Activated CD8-positive, alpha-beta memory T cell treated with anti-CD3 and anti-CD28 coated beads for 24 hours (primary cell): ENCODE measurements at places on chromosomes 11 and 22.

- DNase-seq: no peak
Observed at GRCh38 chr11:47863898-47864430, 15.8 kb upstream of the NUP160 start.

DNA sequence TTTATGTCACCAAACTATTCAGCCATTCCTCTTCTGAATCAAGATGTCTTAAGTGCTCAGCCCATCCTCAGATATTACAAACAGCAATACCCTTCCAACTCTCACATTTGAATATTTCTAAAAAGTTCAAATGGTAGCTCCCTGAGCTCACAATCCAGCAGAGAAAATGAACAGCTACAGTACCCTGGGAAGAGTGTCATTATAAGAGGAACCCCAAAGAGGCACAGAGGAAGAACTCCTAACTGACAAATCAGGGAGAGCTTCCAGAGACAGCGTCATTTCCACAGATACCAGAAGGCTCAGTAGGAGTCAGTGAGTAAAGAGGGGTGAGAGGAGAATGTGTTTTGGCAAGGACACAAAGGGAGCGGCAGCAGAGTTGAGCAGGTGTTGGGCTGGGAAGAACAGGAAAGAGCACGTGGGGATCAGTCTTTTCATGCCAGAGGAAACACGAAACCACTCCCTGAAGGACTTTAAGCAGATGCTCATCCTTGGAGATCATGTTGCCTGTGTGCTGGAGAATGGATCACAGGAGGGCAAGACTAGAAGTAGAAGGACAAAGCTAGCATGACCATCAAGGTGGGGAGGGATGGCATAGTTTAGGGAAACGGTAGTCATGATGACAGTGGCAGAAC is 4.3 kb downstream of the CLTCL1 start:
- no peak for DNase-seq

- DNase-seq: no peak
Observed at GRCh38 chr11:111352231-111352746, 26.8 kb downstream of the POU2AF1 start.

DNA sequence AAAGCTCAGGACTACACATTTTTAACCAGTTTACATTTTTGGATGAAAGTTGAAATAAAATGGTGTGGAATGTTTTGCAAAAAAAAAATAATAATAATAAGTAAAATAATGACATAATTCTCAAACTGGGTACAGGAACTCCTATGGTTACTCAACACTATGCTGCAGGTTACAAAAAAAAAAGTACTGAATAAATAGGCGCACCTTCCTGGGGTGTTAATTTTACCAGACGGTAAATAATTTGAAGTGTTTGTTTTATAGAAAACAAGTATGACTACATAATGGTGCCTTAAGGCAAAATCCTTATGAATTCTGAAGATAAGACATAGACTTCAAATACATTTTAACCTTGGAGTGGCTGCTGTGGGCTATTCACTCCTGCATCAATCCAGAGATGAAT is 76.5 kb downstream of the RELT start:
- no peak for DNase-seq

DNA sequence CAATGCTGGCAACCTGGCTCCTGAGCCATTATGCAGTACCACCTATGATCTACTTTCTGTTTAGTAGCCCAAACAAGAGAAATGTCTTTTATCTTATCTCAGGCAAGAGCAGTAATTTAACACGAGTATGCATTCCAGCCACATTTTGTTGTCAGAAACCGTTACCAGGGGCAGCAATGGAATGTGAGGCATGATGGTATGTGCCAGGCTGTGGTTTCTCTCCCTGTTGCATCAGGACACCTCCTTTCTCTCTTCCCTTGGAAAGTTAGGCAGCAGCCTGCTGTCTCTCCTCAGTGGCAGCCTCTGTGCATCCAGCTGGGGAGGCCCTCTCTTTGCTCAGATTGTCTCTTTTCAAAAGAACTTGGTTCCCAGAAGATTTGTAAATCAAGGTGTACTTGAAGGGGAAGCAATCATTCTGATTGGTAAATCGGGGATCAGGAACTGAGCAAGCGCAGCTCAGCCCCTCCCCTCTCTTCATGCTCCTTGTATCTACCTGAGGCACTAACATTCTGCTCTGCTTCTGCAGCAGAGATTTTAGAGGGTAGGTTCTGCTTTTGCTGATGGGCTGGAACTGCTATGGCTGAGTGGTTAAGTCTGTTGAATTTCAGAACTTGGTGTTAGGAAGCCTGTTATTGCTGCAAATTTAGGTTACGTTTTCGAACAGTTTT is 229.2 kb downstream of the ADAMTS15 start:
- no peak for DNase-seq

- DNase-seq: no peak
Observed at GRCh38 chr22:49534386-49534785, 293.3 kb downstream of the BRD1 start.

GRCh38 chr22:29503811-29504372 is 23.9 kb downstream of the NEFH start:
- no peak for DNase-seq

DNA sequence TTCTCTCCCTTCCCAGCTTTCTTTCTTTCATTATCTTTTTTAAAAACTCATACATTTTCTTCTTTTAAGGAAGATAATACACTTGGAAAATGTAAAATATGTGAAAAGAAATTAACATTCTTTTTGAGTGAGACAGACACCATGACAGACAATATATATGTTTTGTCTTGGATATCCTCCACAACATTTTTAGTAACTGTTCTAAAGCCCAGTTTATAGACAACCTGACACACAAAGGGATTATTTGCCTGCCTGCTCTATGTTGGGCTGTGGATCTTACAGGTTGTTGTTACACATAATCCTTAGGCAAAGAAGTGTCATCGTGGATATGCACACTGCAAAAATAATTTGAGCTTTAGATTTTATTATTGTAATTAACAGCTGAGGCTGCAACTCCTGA is 301.4 kb upstream of the PDGFD start:
- no peak for DNase-seq

- no peak for DNase-seq
Observed at GRCh38 chr11:2271077-2271326, 614 bp upstream of the ASCL2 start.

DNA sequence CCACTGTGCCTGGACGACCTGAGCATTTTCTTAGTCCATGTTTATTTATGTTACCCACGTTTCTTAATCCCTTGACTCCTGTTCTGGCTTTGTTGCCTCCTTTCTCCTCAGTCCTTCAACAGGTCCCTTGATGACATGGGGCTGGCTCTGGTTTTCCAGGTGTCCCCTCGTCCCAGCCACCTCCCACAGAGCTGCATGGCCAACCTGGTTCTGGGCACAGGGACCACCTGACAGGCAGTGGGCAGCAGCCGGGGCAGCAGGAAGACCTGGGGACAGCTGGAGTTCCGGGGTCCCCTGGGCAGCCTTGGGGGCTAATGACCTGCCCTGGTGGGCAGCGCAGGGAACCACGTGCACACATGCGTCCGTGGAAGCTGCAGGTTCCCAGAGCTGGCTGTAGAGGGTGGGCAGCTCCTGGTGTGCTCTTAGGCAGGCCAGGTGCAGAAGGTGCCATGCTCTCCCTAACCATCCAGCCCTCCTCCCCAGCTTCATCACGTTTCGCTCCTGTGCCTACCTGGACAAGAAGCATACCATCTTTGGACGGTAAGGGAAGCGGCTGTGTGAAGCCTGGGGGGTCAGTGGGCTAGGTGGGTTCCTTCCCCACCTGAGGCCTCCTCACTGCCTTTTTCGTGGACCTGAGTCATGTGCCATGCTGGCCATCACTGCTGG is 27.7 kb downstream of the PPIL2 start:
- DNase-seq: no peak

GRCh38 chr22:42160251-42160650 is 29.6 kb upstream of the CYP2D6 start:
- no peak for DNase-seq

DNA sequence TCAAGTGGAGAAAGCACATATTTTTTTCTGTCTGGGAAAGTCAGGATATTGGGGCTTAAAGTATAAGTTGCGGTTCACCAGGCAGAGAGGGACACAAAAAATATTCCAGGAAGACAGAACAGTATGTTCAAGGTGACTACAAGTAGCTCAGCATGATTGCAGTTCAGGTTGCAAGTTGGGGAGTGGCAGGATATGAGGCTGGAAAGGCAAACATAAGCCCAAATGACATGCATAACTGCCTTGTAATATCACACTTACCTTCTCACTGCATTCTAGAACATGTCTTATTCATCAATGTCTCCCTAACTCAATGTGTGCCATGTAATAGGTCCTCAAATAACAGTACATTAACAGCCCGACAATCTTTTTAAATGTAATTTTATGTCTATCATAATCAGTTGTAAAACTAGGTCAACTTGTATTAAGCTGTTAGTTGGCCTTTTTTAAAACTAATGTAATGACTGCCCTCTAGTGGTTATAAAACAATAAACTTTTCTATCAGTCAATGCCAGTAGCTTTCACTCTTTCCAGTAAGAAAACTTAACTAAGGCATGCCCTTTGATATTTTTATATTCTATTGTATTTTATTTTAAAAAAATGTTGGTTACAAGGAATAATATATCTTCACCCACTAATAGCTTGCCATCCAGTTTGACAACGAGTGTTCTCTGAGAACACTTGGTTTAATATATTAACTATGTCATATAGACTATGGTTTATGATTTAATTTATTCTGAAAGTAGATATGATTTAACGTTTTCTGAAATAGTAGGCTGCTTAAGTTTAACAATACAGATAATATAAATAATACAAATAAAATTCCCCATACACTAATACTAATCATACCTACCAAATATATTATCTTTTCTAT is 39.4 kb upstream of the CFAP300 start:
- no peak for DNase-seq
